Mesenteric fat pad (tissue), 1 donor: ENCODE measurements at places on chromosomes 6 and 20.

DNA sequence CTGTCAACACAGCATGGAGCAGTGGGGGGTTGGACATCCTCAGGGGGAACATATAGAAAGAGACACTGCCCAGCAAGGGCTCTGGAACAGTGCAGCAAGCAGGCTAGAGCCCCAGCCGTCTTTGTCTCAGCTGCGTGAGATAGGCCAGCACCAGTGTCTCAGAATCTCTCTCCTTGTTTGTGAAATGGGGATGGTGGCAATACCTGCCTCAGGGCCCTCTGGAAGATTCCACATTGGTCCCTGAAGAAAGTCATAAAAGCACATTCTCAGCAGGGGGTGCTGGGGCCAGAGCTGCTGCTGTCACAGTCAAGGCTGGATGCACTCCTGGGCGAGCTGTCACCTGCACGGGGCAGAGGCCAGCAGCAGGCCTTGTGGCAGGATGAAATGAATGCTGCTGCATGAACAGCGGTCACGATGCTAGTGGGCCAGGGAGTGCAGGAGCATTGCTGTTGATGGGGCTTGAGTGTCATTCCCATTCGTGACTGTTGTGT, 121.7 kb downstream of the SYCP2 start:
- peak; percentile 74 for DNase-seq

- no peak for DNase-seq
Measured at GRCh38 chr6:124684621-124685020, 277.6 kb upstream of the RNF217 start.

GRCh38 chr6:21026576-21027273, 492.5 kb downstream of the CDKAL1 start:
- DNase-seq, result no peak

DNA sequence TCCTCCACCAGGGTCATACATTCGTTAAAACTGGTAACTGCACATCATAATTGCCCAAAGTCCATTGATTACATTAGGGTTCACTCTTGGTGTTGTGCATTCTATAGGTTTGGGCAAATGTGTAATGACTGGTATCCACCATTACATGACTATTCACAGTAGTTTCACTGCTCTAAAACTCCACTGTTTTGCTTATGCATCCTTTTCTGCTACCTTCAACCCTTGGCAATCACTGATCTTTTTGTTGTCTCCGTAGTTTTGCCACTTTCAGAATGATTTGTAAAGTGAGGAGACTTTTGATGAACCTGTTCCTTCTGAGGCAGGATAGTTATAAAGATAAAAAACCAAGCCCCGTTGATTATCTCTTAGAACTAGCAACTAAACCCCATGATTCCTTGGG, 187.3 kb upstream of the MCHR2 start:
- no peak for DNase-seq

- DNase-seq, result no peak
Measured at GRCh38 chr6:47034926-47035325, 7.2 kb downstream of the ADGRF1 start.

- DNase-seq, result no peak
Measured at GRCh38 chr6:52365866-52366540, 4.1 kb downstream of the PAQR8 start.

DNA sequence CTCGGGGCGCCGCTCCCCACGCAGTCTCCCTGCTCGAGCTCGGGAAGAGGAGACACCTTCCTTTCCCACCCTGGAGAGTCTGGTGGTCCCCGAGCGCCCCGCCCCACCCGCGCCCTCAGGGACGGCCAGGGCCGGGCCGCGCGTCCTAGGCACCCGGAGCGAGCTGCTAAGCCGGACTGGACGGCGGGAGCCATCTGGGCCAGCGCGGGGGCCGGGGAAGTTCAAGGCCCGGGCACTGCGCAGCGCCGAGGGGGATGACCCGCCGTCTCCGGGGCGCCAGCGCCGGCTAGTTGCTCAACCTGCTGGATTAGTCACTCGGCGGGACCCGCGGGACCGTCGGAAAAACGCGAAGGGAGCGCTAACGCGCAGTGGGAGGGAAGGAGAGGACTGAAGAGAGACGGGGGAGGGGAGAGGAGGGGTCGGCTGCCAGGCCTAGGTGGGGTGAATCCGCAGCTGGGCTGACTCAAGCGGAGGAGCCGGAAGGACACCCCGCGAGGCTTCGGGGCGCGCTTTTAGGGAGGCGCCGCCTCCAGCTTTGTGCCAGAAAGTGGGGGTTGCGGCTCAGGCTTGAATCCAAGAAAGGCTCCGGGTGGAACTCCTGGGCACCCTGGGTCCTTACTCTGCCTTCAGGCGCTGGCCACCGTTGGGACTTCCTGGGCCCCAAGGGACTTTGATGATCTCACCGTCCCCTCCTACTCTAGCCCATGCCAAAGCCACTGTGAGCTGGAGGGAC, 75.7 kb upstream of the FOXP4 start:
- DNase-seq, result peak; percentile 92

DNA sequence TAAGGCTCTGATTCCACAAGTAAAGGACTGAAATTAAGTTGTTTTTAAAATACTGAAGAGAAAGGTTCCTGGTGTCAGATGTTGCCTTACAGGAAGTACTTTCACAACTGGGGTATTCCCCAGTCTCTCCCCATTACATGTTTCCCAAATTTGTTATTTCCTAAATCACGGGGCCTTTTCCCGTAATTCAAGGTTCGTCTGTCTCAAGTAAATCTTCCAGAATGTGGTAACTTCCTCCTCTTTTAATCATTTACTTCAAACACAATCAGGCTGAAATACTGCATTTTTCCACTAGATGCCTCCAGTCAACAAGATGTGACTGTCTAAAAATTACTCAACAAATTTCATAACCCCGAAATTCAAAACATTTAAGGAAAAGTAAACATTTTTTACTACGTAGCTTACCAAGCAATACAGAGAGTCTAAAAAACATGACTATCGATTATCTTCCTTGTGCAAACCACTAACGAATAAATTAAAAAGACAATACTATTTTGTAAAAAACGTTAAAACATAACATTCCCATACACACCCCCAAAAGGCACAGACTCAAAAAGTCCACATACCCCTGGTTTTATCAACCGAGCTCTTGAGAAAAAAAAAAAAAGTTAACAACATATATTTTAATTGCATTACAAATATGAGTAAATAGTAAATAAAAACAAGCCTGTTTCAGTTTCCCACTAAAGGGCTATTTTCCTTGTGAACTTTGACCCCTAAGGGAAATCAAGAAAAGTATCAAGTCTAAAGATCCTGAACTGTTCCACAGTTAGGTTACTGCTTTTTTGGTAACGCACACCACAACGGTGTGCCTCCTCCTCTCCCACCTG, 1.7 kb downstream of the SOD2 start:
- no peak for DNase-seq

- no peak for DNase-seq
Measured at GRCh38 chr6:145428706-145429105, 306.6 kb downstream of the EPM2A start.

DNA sequence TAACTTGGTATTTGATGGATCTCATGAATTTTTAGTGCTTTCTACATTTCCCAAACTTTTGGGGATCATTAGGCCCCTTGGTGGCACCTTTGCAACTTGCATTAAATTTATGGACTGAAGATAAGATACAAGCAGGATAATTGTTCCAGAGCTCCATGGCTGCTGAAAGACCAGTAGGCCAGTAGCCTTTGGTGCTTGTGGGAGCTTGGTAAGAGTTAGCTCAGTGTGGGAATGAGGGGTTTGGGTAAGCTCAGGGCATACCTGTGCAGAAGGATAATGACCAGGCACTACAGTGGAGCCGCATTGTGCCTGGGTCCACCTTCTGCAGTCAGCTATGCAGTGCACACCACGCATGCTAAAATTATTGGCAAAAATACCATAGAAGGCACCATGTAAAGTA, 240.5 kb upstream of the SUPT3H start:
- DNase-seq, result no peak

GRCh38 chr20:61942526-61942925, 123.2 kb downstream of the TAF4 start:
- no peak for DNase-seq

DNA sequence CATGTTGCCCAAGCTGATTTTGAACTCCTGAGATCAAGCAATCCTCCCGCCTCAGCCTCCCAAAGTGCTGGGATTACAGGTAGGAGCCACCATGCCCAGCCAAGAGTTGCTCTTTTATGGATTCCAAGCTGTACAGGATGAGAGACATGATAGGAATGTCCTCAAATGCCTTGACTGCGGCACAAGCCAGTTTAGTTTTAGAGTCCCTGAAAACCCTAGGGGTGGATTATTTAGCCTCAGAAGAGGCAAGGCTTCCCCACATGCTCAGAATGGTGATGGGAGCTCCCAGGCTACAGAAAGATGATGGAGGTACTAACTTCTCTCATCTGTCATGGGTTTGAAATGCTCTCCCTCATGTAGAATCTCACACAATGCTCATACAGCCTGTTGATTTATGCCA, 280.5 kb upstream of the PRND start:
- no peak for DNase-seq

GRCh38 chr6:20377623-20378265, 23.9 kb upstream of the E2F3 start:
- no peak for DNase-seq

GRCh38 chr20:11807054-11808048, 110.3 kb upstream of the BTBD3 start:
- DNase-seq, result no peak

GRCh38 chr20:56909918-56910714, 281.0 kb downstream of the TFAP2C start:
- DNase-seq, result no peak

- DNase-seq, result no peak
Measured at GRCh38 chr6:4942673-4943009, 61.2 kb downstream of the RPP40 start.

- DNase-seq, result no peak
Measured at GRCh38 chr20:24962182-24962492, 13.1 kb downstream of the CST7 start.

- no peak for DNase-seq
Measured at GRCh38 chr6:170147056-170147787, 143.7 kb downstream of the DLL1 start.

GRCh38 chr20:37390503-37390890, 44.6 kb downstream of the SRC start:
- DNase-seq, result no peak

GRCh38 chr20:30511322-30512030, 746.0 kb upstream of the DEFB115 start:
- DNase-seq, result no peak

GRCh38 chr20:49627329-49627761, 59.4 kb upstream of the PTGIS start:
- DNase-seq, result peak; percentile 67

DNA sequence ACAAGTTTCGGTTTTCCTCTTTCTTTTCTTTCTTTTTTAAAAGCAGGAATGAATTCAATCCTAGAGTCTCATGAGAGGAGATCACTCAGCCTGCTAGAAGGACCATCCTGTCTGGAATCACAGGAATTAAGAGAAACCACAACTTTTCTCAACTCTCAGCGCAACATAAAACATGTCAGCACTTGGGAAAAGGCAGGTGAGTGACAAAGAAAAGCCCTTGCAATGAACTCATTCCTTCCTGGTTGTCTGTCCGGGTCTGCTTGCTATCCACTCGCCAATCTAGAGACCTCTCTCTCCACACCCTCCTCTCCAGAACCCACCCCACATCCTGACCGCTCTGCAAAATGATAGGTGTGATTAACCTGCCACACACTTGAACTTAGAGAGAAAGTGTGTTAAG, 253.8 kb downstream of the LY86 start:
- no peak for DNase-seq

DNA sequence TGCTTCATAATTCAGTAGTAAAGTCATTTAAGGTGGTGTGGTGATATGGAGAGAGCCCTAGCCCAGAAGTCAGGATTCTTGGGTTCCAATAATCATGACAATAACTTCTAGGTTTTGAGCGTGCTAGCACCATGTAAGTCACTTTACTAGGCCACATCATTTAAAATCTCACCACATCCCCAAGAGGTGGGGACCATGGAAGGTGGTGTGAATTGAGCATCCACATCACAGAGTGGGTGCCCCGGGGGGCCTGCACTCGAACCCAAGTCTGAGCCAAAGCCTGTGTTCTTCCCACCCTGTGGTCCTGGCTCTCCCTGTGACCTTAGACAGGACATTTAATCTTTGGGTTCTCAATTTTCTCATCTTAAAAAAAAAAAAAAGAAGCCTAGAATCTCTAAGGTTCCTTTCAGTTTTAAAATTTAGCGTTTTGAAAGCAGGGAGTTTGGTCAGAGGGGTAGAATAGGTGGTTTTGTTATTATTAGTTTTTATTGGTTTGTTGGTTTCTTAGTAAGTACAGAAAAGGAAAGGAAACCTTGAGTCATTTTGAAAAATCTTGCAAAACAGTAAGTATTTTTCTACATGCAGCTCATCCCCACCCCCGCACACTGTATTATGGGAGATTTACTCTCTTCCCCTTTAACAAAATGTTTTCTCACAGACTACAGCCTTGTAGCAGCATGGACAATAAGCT, 26.4 kb downstream of the ARMC2 start:
- no peak for DNase-seq

DNA sequence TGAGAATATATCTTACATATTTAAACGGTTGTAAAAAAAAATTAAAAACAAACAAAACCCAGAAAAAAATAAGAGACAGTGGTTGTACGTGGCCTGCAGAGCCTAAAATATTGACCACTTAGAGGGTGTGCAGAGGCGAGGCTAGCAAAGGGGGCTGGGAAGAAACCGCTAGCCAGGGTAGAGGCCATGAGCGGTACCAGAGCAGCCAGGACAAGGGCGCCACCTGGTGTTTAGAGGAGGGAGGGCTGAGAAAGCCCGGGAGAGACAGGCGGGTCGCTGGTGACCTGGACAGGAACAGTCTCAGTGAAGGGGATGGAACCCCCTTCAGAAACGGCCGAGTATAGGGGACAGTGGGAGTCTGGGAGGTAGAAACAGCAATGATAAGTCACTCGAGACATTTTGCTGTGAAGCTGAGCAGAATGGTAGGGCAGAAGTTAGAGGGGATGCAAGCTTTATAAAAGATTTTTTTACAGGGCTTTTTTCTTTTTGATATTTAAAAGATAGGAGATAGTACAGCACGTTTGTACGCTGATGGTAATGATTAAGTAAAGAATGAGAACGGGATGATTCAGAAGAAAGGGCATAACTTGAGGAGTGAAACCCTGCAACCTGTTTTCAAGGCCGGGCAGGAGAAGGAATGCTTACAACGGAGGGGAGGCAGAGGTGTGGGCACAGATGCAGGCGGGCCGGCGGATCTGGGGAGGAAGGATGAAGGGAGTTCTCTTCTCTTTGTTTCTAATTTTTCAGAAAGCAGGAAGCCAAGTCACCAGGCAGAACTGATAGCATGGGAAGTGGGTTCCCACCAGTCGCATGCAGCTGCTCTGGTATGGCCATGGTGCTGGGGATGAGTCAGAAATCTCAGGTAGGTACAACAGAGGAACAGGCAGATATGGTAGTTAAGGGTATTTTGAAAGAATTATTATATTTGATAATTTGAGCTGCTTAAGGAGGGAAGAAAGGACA, 76.2 kb downstream of the FAM229B start:
- no peak for DNase-seq

- no peak for DNase-seq
Measured at GRCh38 chr6:143691900-143692636, 14.3 kb downstream of the PHACTR2 start.
